ENCODE measurements at places on chromosomes 7 and 10. TPM values are rescaled to one million over a fixed set of nuclear protein-coding genes. Genes with fewer than 3 reads are reported as not detected.

The TUBAL3 gene
- total RNA-seq: not detected

DNA sequence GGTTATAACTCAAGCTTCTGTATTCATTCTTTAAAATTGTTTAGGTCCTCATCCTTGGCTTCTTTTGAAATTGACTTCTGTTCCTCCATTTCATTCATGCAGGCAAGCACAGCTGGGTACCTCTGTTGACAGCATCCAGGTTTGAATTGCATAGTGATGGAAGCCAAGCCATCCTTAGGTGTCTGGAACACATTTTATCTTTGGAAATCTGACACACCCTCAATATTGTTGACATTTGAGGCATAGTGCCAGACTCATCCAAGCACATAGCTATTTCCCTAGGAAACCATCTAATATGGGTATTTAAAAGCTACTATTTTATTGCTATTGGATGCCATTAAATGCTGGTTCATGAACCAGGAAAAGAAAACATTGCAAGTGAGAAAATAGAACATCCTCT lies 142.1 kb upstream of the PTPRZ1 start:
- DNase-seq: no peak

GRCh38 chr10:129877773-129878371 lies 86.2 kb downstream of the EBF3 start:
- peak; percentile 8 for DNase-seq

DNA sequence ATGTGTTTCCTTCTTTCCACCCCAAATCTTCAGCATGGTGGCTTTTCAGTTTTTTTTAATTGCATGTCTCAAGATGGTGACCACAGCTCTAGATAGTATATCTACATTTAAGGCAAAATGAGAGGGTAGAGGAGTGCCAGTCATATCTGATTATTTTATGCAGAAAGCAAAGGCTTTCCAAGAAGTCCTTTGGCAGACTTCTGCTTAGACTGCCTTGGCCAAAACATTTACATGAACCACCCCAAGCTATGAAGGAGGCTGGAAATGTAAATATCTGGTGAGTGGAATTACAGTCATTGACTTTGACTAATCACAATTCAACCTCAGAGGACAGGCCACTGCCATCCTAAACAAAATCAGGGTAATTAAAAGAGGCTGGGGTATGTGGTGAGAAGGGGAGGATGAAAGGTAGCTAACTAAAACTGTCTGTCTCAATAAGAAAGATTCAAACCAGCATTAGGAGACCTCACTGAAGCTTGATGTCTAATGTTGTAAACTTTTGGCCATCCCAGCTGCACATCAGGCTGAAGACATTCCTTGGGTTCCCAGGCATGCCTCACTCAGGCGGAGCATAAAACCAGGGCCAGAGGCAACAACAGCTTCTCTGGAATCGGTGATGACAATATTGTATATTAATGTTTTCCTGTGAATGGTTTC lies 53.4 kb downstream of the PPP1R3C start:
- no peak for DNase-seq

The SHH gene
- total RNA-seq: 22.9 TPM

DNA sequence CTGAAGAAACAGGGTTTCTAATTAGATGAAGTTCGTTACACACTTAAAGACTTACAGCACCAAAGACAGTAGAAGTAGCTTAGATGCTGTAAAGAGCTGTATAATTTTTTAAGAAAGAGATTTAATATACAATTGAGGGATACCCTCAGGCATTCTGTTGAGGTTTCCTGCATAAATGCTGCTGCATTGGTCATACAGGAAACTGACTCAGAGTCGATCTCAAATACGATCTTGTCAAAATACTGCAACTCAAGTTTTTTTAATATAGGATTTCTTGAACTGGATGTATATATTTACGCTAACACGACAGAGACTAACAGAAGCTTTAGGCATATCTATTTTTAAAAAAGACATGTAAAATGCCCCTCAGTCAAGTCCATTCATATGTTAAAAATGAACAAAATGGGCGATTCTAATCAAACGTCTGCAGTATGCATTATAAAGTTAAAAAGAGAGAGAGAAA lies 2.4 kb upstream of the ARID5B start:
- DNase-seq: no peak

- DNase-seq: no peak
Observed at GRCh38 chr10:33725430-33725829, 391.0 kb upstream of the NRP1 start.

The AKR1C8 gene
- not detected for total RNA-seq

DNA sequence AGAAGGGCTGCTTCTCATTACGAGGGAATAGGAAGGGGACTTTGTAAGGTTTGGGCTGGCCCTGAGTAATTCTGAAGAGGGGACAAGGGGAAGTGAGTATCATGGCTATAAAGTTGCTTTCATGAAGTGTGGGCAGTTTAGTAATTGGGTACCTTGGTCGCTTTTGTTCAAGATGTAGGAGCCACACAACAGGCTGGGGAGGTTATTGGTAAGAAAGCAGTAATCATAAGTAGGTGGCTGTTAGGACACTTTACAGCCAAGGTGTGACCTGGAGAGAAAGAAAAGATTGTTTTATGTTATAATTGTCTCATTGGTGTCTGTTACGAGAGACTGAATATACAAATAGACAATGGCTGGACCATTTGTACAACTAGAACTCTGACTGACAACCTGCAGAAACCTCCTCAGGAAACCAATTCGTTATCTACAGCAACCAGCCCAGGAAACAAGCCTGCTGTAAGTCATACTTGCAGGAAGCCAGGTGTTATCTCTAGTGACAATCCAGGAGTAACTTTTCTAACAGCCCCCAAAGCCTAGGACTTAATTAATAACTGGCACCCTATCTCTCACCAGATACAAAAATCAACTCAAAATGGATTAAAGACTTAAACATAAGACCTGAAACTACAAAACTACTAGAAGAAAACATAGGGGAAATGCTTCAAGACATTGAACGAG lies 5.0 kb upstream of the CCM2 start:
- no peak for DNase-seq

DNA sequence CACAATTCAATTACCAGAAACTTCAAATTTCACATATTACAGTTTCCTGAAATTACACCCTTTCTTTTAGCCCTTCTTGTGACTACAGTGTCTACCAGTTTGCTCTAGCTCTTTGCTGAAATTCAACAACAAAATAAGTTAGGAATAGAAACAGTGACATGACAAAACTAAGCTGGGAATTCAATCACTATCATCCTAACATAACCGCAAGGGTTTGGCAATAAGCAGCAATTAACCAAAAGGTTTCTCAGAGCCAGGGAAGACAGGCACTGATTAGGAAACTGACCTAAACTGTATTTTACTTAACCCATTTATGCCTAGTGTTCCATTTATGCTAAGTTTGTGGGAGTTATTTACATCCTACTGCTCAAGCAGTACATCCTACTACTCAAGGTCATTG lies 31.3 kb downstream of the HIBADH start:
- DNase-seq: no peak

The SSC4D gene
- total RNA-seq: 1.6 TPM

DNA sequence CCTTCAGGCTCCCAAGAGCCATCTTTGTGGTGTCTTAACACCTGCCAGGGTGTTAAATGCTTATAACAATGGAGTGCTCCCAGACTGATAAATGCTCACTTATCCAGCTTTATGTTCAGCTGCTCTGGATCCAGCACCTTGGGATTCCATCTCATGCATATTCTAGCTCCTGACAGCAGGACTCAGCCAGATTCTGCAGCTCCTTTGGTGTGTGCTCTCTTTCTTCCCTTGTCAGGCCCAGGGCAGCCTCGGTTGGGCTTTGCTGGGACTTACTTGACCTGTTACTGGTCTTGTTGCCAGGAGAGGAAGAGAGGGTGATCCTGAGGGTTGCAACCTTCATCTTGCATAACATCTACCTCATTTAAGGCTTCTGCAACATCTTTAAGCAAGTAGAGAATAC lies 59.4 kb upstream of the CCNY start:
- no peak for DNase-seq

DNA sequence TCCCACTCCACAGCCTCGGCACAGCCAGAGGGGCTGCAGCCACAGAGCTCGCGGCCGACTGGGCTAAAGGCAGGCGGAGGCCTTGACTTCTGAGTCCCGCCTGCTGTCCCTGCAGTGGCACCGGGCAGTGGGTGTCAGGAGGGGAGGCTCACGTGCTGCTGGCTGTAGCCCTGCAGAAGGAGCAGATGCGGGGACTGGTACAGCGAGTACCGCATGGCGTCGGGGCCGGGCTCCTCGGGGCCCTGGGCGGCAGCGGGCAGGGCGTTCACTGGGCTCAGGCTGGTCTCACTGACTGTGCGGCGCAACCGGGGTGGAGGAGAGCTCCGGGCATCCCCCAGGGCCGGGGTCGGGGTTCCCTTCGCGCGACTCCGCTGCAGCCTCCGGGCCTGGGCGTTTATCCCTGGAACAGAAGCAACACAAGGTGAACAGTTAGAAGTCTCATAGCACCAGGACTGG lies 25.6 kb downstream of the PAPOLB start:
- DNase-seq: no peak

GRCh38 chr7:150631084-150631826 lies 930 bp downstream of the GIMAP6 start:
- no peak for DNase-seq

DNA sequence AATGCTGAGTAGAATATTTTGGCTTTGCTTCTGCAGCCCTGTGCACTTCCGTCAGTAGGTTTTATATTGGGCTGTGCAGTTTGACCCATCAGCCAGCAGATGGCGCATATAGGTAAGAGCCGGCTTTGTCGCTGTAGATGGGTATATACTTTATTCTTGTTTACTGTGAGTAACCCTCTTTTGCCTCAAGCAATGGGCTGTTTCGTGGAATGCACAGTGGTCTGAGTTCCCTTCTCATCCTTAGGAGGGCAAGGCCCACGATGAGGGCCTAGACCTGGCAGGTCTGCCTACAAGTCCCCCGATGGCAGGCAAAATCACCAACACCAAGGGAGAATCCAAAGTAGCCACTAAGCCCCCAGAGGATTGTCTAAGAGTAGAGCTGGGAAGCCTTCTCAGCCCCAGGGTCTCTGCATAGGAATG lies 1002.9 kb upstream of the KCND2 start:
- peak; percentile 33 for DNase-seq

The PKD1L1 gene
- total RNA-seq: 2.2 TPM

DNA sequence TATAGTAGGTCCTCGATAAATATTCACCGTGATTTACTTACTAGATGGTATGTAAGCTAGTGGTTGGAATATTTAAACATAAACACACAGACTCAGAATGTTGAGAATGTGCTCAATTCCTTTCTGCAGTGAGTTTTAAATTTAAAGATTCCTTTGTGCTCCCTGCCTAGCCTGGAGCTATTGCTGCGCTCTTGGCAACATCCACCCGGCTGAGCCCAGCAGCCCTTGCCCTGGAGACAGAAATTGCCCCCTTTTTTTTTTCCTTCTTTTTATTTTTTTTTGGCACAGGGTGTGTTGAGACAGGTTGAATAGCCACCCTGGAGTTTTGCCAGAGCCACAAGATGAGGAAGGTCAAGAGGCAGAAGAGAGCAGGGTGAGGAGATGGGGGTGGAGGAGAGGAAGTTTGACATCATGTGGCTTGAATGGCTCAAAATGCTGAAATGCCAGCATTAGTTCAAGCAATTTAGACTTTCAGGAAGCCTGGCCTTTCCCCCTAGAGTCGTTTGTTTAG lies 180.8 kb downstream of the PRKCQ start:
- DNase-seq: no peak

- no peak for DNase-seq
Observed at GRCh38 chr7:29335188-29336083, 140.9 kb downstream of the CHN2 start.

DNA sequence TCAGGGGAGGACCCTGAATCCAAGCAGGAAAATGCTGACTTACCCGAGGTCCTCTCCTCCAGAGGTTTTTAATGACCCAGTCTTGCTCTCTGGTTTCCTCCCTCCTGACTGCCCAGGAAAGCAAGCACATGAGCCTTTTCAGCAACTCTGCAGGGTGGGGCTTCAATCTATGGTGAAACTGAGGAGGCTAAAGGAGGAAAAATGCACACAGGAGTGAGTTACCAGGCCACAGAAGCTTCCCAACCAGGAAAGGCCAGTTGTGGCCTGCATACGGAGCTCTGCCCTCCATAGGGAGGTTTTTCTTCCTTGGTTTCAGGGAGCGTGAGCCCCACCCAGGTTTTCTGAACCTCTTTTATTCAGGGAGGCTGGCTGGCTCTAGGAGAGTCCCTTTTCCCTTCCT lies 14.1 kb upstream of the DLG5 start:
- DNase-seq: no peak

The FAM25C gene
- total RNA-seq: not detected

The SFRP4 gene
- 0.74 TPM for total RNA-seq

The POLR2J2 gene
- 10.0 TPM for total RNA-seq

The HGF gene
- total RNA-seq: 0.49 TPM

DNA sequence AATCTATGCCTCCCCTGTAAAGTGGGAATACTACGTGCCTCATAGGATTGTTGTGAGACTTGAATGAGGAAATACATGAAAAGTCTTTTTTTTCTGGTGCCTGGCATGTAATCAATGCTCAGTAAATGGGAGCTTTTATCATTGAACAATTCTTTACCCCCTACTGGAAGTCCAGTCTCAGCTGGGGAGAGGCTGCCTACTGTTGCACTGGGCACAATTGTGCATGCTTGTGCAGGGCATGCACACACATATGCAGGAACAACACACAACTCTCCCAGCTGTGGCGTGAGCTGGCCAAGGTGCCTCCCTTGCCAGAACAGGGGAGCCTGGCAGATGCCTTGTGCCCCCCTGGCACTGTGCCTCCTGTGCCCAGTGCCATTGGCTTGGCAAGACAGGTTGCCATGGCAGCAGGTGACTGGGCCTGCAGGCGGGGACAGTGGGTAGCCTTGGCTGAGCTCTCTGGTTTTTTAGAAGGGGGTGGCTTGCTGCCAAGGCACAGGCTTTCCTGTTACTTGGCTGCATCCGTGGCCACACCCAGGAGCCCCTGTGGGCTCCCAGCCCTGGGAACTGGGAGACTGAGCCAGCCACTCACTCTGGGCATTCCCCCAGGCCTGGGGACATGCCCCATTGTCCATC lies 16.1 kb upstream of the PALD1 start:
- DNase-seq: no peak

DNA sequence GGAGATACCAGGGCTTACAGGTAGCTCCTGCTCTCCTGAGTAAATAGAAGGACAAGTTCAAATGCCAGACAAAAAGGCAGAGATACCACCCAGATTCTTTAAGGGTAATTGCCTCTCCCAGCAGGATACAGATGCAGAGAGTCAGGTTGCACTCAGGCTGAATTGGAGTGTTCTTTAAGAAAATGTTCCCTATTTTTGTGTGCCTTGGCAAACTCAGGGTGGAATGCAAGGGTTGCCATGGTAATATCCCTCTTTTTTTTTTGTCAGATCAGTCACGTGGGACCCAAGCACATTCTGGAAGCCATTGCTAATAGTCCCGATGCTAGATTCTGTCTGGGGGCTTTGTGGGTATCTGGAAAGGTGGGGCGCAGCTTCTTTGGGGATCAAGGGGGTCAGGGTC lies 628.0 kb downstream of the CALN1 start:
- no peak for DNase-seq

The ATG9B gene
- total RNA-seq: 0.98 TPM

GRCh38 chr7:10120936-10121335 lies 852.7 kb upstream of the PHF14 start:
- DNase-seq: no peak

- DNase-seq: peak; percentile 64
Observed at GRCh38 chr7:16978358-16979244, 96.8 kb upstream of the AGR3 start.

The TMEM176A gene
- 0.39 TPM for total RNA-seq

- DNase-seq: no peak
Observed at GRCh38 chr7:110962826-110963225, 128.1 kb upstream of the LRRN3 start.

- DNase-seq: no peak
Observed at GRCh38 chr7:209906-210305, 17.5 kb downstream of the FAM20C start.

- DNase-seq: no peak
Observed at GRCh38 chr10:24862589-24862988, 89.8 kb downstream of the PRTFDC1 start.

The C7orf33 gene
- total RNA-seq: not detected

Measured in Panc1 (cell line).